Stimulated activated CD8-positive, alpha-beta memory T cell treated with anti-CD3 and anti-CD28 coated beads, Interleukin-4, amount 100 ng/mL, for 24 hours (primary cell): ENCODE measurements at places on chromosomes 1 and 21.

DNA sequence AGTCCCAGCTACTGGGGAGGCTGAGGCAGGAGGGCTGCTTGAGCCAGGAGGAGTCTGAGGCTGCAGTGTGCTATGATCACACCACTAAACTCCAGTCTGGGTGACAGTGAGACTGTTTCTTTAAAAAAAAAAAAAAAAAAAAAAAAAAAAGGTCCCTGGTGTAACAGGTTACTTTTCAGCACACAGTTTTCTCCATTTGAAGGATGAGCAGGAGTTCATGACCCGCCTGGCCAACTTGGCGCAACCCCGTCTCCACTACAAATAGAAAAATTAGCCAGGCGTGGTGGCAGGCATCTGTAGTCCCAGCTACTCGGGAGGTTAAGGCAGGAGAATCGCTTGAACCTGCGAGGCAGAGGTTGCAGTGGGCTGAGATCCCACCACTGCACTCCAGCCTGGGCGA is 12.4 kb downstream of the HNRNPR start:
- no peak for DNase-seq

GRCh38 chr1:202967684-202968281 is 726 bp upstream of the CYB5R1 start:
- no peak for DNase-seq

- no peak for DNase-seq
These were observed 85.2 kb upstream of the ABCD3 start for GRCh38 chr1:94332952-94333351.

DNA sequence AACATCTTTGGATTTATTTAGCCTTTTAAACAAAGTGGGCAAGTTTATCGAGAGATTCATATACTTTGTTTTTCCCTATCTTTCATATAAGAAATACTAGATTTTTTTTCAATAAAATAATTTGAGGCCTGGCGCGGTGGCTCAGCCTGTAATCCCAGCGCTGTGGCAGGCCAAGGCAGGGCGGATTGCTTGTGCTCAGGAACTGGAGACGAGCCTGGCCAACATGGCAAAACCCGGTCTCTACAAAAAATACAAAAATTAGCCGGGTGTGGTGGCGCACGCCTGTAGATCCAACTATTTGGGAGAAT is 1.6 kb upstream of the CDC14A start:
- no peak for DNase-seq

GRCh38 chr1:119626011-119626545 is 22.0 kb downstream of the ZNF697 start:
- DNase-seq, result no peak

- DNase-seq, result no peak
These were observed 4.9 kb downstream of the ARID1A start for GRCh38 chr1:26700711-26701110.

DNA sequence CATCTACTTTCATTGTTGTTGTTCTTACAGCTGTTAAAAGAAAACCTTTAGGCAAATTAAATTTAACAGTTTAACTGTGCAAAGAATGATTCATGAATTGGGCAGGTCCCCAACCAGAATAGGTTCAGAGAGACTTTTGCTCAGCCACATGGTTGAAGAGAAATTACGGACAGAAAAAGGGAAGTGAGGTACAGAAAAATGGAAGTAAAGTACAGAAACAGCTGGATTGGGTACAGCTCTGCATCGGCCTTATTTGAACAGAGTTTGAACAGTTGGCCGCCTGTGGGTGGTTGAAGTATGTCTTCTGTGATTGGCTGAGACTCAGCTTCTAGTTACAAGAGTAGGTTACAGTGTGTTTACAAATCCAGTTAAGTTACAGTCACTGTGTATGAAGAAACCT is 210.1 kb downstream of the FGGY start:
- DNase-seq, result no peak

DNA sequence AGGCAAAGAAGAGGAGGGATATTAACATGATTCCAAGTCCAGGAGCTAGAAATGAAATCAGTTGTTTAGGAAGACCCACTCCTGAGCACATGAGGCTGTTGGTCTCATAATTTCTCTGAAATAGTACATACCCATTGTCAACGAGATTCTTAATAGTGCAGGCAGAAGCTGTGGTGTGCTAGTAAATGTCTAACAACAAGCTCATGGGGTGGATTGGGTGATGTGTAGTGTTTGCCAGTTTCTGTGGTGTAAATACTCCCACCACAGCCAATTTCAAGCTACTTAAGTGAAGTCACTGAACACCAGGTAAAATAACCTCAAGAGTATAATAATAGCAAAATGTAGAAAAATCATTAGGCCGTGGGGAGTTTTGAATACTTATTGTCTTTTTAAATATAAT is 42.0 kb downstream of the SYF2 start:
- no peak for DNase-seq

- DNase-seq, result no peak
These were observed 82.1 kb upstream of the COL6A1 start for GRCh38 chr21:45899317-45900033.

DNA sequence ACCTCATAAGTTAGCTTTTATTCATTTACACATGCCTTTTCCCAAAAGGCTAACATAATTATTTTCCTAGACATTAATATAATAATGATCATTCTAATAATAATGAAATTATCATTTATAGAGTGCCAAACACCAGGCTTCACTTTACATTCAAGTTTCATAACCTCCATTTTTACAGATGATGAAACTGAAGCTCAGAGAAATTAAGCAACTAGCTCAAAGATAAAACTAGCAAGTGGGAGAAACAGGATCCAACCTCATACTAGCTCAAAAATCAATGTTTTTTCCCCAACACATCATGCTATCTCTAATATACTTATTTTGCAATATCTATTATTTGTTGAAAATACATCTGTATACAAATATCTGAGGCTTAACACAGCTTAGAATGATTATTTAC is 14.0 kb downstream of the LPGAT1 start:
- DNase-seq, result no peak
